NCI-H2107 (cell line): ENCODE measurements at places on chromosomes 5 and 9.

DNA sequence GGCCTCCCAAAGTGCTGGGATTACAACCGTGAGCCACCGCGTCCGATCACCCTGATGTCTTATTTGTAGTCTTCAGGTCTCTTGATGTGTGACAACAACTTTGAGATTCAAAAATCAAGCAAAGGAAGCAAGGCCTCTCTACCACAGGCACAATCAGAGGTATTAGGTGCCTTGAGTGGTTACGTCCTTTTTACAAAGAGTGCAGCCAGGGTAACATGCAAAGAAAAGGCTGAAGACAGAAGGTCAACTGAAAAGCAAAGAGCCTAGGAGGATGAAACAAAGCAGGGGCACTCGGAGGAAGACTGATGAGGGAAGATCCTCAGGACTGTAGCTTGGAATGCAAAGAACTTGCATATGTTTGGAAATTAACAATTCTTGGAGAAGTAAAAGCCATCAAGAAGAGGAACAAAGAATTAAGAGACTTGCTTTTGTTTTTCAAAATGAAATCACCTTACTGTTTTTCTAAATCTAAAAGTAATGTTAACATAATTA, 362.1 kb downstream of the EBF1 start:
- DNase-seq = no peak

DNA sequence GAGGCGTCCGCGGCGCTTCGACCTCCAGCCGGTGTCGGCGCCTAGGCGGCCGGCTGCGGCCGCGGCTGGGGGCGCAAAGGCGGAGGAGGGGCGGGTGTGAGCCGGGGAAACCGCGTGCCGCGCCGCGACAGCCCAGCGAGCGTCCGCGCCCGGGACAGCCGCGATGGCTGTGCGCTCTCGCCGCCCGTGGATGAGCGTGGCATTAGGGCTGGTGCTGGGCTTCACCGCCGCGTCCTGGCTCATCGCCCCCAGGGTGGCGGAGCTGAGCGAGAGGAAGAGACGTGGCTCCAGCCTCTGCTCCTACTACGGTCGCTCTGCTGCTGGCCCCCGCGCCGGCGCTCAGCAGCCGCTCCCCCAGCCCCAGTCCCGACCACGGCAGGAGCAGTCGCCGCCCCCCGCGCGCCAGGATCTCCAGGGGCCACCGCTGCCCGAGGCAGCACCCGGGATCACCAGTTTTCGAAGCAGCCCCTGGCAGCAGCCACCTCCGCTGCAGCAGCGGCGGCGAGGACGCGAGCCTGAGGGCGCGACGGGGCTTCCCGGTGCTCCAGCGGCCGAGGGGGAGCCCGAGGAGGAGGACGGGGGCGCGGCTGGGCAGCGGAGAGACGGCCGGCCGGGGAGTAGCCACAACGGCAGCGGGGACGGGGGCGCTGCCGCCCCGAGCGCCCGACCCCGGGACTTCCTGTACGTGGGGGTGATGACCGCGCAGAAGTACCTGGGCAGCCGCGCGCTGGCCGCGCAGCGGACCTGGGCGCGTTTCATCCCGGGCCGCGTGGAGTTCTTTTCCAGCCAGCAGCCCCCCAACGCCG, 605 bp downstream of the CHSY3 start:
- no peak for DNase-seq

DNA sequence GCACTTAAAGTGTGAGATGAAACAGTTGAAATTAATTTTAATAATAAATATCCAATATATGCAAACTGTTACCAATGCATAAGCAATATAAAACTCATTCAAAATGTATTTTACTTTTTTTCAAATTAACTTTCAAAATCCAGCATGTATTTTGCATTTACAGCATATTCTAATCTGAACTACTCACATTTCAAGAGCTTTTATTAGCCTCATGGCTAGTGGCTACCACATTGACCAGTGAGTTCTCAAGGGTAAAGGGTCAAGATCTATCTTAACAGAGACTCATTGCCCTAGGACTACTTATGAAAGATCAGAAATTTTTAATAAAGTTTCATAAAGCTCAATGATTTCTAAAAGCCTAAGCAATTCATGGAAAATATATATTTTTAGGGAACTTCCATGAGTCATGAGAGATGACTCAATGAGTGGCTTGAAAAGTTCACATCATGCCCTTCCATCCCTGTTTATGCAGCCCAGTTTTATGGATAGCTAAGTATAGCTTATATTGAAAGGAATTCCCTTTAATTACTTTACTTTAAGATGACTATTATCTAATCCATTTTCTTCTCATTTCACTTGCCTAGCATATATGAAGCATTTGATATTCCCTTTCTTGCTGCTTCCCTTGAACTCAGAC, 608.6 kb downstream of the SLCO4C1 start:
- DNase-seq = no peak

GRCh38 chr9:119873877-119874276, 504.6 kb upstream of the BRINP1 start:
- no peak for DNase-seq

- no peak for DNase-seq
Measured at GRCh38 chr9:133540698-133541025, 6.2 kb downstream of the ADAMTSL2 start.

DNA sequence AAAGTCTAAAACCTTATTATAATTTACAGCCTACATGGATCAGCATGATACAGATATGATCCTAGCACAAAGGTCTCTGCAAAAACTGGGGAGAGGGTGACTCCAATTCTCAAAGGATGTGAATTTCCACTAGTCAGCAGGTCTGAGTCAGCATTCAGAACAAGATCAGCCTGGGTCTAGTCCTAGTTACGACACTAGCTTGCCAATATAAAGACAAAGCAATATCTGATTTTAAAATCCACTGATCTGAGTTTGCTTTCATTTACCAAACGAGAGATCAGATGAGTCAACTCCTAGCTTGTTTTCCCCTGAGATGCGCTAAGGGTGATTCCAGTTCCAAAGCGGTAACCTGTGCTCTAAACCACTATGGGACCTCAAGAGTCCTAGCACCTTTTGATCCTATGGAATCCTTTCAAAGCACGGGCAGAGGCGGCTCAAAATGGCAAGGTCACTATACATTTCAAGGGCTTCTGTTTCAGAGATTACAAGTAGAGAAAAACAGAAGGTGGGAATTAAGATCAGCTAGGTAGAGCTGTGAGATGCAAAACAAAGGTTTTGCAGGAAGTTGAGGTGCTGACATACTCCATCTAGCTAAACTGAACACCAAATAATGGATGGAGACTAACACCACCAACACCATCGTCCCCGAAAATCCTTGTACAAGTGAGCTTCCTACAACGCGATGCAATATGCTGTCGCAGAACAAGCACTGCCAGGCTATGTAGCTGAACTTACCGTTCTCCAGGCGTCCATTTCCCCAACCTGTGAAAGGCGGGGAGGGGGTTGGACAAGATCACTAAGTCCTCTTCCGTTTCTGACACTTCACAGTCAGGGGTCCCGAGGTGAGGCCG, 906 bp downstream of the SLC25A51 start:
- no peak for DNase-seq

- DNase-seq = no peak
Measured at GRCh38 chr5:9408964-9409363, 136.9 kb downstream of the SEMA5A start.

DNA sequence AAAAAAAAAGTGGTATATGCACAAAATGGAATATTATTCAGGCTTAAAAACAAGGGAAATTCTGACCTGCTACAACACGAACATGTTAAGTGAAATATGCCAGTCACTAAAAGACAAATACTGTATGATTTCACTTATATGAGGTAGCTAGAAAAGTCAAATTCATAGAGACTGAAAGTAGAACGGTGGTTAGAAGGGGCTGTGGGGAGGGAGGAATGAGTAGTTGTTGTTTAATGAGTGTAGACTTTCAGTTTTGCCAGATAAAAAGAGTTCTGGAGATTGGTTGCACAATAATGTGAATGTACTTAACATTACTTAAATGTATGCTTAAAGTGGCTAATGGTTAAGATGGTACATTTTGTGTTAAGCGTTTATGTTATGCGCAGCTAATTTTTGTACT, 79.5 kb upstream of the IL12B start:
- no peak for DNase-seq

DNA sequence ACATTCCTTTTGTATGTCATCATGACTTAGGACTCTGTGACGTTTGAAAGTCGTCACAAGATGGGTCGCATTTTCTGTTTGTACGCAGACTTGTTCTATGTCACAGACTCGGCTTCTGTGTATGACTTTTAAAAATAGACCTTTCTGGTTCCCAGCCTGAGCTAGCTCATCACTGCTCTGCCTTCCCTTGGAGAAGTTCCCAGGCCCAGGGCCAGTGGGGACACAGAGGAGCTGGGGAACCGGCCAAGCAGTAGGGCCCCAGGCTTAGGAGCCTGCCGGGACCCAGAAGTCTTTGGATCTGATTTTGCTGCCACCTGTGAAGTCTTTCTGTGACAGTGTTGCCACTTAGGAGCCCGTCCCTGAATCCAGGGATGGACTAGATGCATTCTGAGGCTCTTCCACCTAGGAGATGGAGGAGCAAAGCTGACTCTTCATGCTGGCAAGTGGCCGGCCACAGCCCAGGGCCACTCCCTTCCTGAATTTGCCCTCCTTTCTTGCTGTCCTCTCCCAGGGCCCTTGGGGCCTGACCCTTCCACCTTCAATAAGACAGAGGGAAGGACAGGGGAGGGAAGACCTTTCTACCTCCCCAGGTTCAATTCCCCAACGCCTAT, 18.1 kb upstream of the UBE2QL1 start:
- DNase-seq = no peak

DNA sequence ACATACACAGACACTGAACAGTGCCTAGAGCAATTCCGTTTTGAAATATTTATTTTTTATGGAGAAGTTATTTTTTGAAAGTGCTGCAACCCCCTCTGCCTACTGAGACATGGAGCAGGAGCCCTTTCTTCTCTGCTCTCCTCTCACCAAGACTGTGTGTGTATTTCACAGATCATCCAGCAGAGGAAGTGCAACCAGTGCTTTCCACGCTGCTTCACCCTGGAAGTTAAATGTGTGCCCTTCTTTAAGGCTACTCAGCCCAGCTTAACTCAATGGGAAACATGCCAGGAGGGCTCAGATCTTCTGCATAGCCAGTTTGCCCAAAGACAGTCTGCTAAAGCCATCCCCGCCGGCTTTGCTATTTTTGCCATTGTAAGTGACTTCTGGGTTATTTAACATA, 606.3 kb downstream of the TLE1 start:
- no peak for DNase-seq

GRCh38 chr5:179475208-179475751, 75.1 kb upstream of the RUFY1 start:
- no peak for DNase-seq

DNA sequence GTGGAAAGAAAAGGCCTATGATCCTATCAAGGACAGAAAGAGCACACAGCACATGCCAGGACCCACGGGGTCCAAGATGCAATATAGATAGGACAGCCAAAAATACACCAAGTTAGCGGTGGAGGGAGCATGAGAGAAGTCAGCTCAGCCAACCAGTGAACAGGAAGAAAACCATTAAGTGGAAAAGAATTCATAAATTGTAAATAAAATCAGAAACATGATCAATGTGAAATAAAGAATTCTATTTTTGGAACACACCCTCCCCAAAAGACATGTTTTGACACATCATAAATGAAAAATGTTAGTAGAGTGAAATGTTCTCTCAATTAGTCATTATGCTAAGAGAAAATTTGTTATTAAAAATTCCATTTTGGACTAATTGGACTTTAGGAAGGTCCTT, 35.6 kb downstream of the ATPSCKMT start:
- DNase-seq = no peak

- DNase-seq = no peak
Measured at GRCh38 chr5:14238272-14238671, 95.1 kb downstream of the TRIO start.

DNA sequence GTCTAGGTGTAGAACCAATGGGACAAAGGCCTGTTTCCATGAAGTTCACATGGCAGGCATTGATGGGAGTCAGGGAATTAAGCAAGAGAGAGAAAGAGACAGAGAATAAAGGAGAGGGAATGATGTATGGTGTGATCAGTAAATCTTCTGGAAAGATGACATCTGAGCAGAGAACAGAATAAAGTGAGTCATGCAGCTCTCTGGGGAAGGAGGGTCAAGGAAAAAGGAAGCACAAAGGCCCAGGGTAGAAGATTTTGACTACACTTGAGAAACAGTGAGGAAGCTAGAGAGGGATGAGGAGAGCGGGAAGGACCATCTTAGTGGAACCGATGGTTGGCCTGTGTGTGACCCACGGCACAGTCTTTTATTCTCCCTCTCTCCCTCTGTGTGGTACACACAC, 425.9 kb downstream of the SPOCK1 start:
- DNase-seq = no peak
